AG10803 (cell line): ENCODE measurements at places on chromosomes 2 and 18.
A peak's percentile ranks its signal among the peaks of the same experiment; 100 is the strongest.

GRCh38 chr18:60110836-60111235 lies 211.0 kb downstream of the PMAIP1 start:
- no peak for DNase-seq

DNA sequence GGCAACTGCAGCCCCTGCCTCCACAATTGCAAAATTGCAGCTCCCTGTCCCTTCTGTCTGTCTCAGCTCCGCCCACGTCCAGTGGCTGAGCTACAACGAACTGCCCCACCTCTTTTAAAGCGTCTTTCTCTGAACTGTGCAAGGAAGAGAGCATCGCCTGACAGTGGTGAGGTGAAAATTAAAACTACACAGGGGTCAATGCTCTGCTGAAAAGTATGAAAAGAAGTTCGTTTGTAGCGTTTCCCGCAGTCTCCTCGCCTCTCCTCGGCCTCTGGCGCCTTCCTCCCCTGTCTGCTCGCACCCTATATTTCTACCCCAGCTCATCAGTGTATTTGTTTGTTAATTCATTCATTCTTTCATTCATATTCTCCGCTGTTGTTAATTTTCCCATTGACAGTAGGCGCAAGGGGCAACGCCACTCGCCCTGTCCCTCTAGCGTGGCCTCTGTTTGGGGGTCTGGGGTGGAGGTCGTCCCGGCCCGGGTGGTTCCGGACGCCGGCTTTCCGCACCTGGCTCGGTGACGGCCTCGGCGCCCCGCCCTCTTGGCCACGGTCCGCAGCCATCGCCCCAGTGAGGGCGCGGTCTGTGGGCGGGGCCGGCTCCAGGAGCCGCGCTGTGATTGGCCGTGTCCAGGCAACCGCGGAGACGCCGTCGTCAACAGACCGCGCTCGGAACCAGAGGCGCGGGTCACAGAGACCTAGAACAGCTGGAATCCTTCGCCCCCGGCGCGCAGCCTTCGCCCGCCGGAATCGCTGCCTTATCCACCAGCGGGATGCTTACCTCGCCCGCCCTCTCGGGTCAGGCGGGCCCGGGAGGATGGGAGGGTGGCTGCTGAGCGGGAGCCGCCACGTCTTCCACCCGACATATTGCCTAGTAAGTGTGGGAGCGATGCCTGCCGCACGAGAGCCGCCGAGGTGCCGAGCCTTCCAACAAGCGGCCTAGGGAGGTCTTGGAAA lies at the start of gene VWA3B:
Gene VWA3B, plus strand, starts transcription at position 677 of the 956 bp plus-strand sequence. CDS start 5,926 bp downstream, outside the sequence.
- DNase-seq: peak; percentile 13

- no peak for DNase-seq
Measured at GRCh38 chr18:55355223-55355622, 232.8 kb downstream of the TCF4 start.

DNA sequence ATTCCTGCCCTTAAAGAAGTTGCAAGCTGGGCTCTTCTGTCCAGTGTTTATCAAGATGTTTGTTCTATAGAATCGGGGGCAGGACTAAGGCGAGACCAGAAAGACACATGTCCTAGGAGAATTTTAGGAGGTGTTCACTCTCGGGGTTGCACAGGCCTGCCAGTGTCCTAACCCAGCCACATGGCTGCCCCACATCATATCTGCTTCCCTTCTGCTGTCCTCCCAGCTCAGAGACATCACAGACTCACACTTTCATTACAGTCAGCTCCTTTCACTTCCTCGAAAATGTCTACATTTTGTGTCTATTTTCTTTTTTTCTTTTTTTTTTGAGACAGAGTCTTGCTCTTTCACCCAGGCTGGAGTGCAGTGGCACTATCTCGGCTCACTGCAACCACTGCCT lies 10.7 kb upstream of the MRO start:
- no peak for DNase-seq

DNA sequence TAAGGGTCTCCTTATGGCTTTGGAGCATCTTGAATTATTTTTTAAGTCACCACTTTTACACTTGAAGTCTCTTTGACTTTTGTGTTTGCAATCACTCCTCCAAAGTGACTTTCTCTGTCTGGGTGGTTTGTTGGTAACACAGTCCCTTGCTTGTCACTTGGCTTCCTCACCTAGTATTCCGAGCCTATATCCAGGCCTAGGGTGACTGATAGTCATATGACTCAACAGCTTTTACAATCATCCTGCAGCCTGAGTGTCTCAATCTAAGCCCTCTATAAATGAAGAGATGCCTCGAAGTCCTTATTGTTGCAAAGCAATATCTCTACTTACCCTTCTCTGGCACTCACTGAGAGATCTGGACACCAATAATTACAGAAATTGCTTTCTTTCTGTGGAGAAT lies 53.9 kb upstream of the SETBP1 start:
- DNase-seq: no peak

- DNase-seq: no peak
Measured at GRCh38 chr18:51659781-51660180, 462.3 kb upstream of the MEX3C start.

GRCh38 chr2:47486841-47487497 lies 84.0 kb downstream of the MSH2 start:
- DNase-seq: no peak

DNA sequence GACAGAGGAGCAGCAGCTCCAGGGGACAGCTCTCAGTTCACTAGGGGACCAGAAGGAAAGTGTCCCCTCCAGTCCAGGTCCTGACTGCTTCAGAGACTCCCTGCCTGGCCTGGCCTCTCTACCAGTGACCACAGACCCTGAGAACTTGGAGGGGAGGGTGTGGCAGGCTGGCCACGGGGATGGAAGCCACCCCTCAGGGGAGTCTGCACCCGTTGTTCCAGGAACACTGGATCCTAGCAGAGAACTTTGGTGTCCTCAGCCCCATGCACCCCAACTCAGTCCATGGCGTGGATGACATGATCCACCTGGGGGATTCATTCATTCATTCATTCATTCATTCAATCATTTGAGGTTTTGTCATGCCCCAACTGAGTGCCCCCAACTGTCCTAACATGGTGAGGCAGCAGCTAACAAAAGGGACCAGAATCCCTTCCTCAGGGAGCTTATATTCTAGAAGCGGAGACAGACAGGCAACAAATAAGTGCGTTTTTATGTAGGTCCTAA lies 31.9 kb downstream of the MYO7B start:
- no peak for DNase-seq

DNA sequence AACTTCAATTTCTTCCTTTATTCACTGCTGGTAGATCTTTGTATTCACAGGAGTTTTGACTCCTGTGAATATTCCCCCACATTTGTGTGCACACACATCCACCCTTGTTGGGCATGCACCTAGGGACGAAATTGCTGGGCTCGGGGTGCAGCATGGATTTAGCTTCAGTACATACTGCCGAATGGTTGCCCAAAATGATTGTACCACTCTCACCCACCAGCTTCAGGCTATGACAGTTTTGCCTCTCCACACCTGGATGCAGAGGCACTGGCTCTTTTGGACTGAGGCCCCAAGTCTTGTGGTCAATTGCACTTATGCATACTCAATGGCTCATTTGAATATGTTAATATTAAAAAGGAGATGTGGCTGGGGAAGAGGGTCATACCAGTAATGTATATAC lies 65.1 kb upstream of the ODC1 start:
- no peak for DNase-seq

DNA sequence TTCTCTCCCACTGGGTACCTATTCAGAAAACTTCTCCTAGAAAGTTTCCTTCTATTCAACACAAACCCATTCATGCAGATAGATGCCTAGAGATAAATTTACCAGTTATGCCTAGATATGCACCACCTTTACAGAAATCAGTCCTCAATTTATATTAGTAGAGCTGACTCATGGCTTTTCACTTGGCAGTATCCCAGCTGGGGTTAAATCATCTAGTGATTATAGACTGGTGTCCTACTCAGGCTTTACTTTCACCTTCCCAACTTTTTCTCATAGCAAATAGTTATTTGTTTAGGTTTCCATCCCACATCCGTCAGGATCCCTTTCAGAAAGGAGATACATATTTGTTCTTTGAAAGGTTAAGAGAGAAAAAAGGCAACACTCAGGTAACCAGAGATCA lies 124.5 kb downstream of the AQP4 start:
- DNase-seq: no peak

- DNase-seq: no peak
Measured at GRCh38 chr18:58606236-58606635, 22.7 kb downstream of the ALPK2 start.

DNA sequence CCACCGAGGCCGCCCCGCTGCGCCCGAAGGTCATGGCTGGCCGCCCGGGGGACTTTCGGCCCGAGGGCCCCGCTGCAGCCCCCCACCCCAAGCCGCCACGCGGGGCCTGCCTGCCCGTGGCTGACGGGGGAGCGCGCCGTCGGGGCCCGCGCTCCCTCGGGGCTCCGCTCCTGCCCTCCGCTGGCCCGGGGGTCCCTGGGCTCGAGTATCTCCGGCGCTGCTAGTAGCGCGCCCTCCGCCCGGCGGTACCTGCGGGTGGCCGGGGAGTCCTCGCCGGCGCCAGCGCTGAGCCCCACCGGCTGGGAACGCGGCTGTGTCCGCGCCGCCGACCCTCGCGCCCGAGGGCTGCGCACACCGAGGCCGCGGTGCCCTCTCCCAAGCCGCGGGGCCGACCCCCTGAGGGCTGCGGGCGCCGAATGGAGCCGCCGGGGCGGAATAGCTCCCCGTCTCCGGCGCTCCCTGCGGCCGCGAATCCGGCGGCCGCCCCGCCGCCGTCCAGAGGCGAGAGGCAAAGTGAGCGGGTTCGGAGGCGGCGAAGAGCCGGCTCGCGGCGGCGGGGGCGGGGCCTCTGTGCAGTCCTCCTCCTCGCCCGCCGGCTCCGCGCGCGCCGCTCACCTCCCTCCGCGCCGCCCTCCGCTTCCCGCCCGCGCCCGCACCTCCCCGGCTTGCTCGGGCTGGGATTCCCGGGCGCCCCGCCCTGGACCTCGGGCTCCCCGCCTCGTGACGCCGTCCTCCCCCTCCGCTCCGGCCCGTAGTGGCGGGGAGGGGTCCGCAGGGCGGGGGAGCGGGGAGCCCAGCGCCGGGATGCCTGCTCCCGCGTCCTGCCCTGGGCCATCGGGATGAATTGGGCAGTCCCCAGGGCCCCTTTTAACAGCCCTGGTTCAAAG lies at the start of gene KCNG3:
Gene KCNG3, minus strand, starts transcription at position 515 of the 887 bp plus-strand sequence. Its CDS starts 481 bp downstream, at position 34.
- DNase-seq: peak; percentile 7

DNA sequence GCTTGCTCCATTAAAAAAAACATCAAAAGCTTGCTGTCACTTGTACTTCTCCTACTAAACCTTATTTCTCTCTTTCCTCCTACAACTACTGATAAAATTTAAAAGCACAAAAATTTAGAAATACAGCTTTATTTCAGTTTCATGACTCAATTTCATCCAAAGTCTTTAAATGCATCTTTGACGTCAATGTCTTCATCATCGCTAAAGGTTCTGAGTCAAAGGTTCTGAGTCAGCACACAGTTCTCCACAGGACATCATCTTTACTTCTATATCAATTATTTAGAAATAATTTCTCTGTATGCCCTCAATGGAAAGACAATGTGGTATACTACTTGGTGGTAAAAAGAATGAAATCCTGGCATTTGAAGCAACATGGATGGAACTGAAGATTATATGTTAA lies 163.9 kb upstream of the DNMT3A start:
- no peak for DNase-seq

DNA sequence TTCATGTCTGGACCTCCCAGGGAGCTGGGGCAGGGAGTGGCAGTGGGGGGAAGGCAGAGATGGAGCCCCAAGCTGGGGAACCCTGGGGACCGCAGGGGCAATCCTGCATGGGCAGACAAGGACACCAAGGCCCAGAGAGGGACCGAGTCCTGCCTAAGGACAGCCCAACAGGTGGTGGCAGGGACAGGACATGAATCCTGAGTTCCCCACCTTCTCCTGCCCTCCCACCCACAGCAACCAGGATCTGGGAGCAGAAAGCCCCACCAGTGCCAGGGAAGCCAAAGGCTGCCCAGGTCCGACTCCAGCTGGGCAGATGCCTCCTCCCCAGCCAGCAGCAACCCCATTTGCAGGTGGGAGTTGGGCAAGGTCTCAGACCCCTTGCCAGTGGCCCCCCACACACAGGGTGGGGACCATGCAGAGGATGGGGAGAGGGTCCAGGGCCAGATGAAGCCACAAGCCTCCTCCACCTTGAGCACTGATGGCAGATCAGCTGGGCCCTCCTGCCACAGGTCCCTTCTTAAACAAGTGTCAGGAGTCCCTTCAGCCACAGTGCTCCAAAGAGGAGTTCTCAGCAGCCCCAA lies 6.3 kb downstream of the ADRA2B start:
- DNase-seq: no peak
